SJCRH30 (cell line): ENCODE measurements at places on chromosomes 16 and 17. TPM values are rescaled to one million over a fixed set of nuclear protein-coding genes. Genes with fewer than 3 reads are reported as not detected.

PRR29 gene
- total RNA-seq: 0.12 TPM in 1 of 2 replicates, not detected in the other

MYH10 gene
- total RNA-seq: 76.8 and 78.1 TPM in 2 replicates

IL21R gene
- total RNA-seq: 3.8 and 4.6 TPM in 2 replicates

KLHL10 gene
- not detected in 2 replicates for total RNA-seq

ODAD4 gene
- total RNA-seq: 0.15 and 0.24 TPM in 2 replicates

SLC5A11 gene
- total RNA-seq: 0.06 and 0.25 TPM in 2 replicates

SLFN13 gene
- 0.28 and 0.69 TPM in 2 replicates for total RNA-seq

HOXB1 gene
- total RNA-seq: not detected in 2 replicates

KRT39 gene
- total RNA-seq: not detected in 2 replicates

SLC6A2 gene
- not detected in 2 replicates for total RNA-seq

SAP30BP gene
- 63.4 and 74.0 TPM in 2 replicates for total RNA-seq
